Right renal pelvis (tissue), 4 donors: ENCODE measurements at places on chromosomes 5 and 9.

GRCh38 chr9:14314929-14315874, 1.3 kb upstream of the NFIB start:
- no peak for DNase-seq

DNA sequence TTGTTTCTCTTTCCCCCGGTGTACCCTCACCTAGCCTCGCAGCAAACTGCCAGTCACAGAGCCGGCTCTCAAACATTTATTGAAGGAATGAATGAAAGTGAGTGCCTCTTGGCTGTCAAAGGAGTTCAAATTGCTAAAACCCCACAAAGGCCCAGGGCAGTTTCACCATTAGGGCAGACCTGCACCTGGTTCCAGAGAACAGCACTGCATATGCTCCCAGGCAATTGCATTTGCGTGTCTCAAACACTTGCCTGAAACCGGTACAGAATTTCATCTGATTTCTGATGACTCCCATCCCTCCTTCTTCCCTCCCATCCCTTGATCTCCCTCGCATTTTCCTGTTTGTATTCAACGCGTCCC, 165.6 kb upstream of the ZNF462 start:
- DNase-seq, result no peak

- DNase-seq, result no peak
Observed at GRCh38 chr9:30713243-30713642, 1671.2 kb upstream of the ACO1 start.

DNA sequence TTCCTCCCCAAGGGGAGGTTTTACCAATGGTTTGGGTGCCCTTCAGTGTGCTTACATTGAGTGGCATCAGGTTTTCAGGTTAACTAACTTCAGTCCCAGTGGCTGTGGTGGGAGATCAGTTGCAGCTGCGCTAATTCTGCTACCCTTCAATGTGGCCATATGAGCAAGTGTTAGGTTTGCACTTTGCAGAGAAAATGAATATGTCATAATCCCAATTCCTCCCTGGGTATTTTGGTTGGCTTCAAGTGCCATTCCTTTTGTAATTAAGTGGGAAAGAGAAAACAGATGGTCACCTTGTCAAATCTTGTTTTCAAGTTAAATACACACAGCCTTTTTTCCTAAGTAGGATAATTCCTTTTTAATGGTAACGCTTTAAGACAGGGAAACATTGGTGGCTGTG, 236.2 kb downstream of the TLE4 start:
- DNase-seq, result no peak

DNA sequence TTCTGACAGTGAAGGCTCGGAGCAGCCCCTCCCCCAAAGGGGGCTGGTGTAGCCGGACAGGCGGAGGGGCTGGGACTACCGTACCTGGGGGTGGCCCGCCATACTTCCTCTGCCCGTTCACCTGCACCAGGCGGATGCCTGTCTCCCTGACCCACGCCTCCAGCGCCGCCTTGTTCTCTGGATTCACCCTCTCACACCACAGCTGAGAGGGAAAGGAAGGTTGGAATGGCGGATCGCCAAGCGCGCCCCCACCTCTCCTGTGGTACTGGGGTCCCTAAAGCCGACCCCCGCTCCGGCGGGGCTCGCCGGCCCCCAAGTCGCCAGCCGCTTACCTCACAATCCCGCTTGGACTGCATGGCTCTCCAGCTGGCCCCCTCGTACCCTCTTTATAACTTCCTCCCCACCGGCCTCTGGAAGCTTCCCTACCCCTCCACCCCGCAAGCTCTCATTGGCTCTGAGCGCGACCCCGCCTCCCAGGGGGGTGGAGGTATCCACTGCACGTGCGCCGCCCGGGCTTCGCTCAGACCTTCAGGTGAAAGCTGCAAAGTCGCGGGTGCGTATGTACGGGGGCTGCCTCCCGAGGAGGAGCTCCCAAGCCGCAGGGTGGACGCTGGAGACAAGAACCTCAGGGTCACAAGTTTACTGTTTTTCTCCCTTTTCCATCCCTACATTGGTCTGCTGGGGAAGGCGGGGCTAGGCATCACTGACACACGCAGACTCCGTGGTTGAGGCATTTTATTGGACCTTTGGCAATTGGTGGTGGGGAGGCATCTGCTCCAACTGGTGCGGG, at the start of gene DND1:
TSS of gene DND1 (minus strand) at position 390 of the 790 bp plus-strand sequence. CDS start at position 356, 34 bp downstream.
- DNase-seq, result no peak

GRCh38 chr9:114804505-114804904, 1.3 kb downstream of the TNFSF15 start:
- no peak for DNase-seq

GRCh38 chr5:55036477-55036876, 12.4 kb downstream of the GZMK start:
- no peak for DNase-seq

GRCh38 chr5:36894954-36895353, 18.4 kb downstream of the NIPBL start:
- no peak for DNase-seq

DNA sequence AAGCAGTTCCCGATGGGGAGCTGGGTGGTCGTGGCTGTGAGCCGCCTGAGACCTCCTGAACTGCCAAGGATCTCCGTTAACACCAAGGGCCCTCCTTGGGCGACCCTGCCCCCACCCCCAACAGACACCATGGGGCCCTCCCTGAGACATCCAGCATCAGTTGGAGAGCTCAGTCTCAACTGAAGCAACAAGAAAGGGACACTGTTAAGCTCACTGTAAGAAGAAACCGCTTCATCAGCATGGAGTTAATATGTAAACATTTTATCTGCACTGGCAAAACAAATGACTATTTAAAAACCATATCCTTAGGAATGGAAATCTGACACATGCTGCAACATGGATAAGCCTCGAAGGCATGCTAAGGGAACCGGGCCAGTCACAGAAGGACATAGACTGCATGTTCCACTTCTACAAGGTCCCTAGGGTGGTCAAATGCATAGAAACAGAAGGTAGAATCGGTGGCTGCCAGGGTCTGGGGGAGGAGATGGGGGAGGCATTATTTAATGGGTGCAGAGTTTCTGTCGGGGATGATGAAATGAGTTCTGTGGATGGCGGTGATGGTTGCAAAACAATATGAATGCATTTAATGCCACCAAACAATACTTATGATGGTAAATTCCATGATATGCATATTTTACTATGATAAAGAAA, 47.4 kb downstream of the ROR2 start:
- DNase-seq, result no peak

- DNase-seq, result no peak
Observed at GRCh38 chr5:41683181-41683580, 172.8 kb upstream of the PLCXD3 start.

DNA sequence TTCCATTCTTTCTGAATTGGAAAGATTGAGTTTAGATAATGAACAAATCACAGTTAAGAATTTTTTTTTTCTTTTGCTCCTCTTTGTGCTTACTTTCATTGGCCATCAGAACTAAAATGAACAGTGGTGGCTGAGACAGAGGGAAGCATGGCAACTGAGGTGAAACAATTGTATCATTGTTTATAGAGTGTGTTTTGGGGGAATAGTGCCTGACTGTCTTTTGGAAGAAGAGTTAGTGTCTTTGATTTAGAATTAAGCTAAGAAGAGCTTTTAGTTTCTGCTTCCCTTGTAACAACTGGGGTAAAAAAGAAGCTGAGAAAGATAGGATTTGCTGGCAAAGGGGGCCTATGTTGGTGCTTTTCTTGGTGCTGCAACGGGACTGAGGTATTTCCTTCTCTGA, 24.0 kb downstream of the HSD17B4 start:
- DNase-seq, result no peak

DNA sequence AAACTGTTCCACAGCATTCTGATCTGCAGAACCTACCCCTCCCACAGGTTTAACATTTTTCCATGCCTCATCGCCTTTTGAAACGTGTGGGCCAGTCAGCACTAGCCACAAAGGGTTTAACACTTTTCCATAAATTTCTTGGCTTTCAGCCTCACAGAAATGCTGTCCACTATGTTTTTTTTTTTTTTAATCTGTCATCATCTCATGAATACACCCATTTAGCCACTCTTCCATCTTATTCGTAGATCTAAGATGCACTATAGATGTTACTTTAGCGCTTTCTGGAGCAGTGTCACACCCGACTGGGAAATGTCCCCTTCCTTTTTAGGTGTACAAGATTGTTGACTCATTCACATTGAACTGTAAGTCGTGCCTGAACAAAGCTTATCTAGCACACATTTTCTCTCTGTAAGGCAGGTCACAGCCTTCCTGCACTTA, 62.3 kb downstream of the GCNT1 start:
- DNase-seq, result no peak

DNA sequence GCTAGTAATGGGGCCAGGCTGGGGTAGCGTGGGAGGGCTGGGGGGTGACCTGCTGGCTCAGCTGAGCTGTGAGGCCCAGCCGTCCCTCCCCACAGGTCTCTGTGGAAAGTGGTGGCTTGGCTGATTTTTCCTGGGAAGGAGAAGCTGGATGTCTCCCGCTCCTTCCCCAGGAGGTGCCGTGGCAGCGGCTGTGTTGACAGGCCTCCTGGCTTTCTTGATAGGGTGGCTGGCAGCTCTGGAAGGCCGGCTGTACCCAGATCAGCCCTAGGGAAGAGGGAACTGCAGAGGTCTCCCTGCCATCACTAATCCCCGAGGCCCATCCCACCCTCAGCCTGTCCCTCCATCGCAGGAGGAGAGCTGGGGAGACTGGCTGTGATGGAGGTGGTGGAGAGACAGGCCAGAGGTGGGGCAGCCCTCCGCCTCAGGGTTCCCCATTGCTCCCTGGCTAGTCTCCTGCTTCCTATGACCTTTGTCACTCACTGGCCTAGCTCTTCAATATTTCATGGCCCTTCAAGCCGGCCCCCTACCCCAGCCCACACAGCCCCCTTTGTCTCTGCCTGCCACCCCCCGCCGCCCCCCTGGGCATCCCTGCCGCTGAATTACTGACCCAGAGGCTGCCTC, 6.8 kb downstream of the CXXC5 start:
- DNase-seq, result no peak

DNA sequence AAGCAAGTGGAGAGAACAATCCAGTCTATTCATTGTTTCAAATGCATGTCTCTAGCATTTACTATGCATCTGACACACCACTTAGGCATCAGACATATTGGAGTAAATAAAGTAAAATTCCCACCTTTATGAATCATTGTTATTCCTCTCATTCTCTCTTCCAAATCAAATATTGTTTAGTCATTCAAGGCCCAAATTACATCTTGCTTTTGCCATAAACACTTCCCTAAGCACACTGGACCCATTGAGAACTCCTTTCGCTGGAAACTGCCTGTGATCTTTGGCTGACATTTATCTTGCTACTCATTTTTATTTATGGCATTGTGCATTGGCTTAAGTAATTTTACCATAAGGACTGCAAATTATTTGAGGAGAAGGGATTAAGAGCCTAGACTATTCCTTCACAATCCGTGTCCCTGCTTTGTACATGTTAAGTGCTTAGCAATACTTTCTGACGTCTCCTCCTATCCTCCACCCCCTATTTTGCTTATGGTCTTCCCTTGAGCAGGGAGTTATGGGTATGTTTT, 7.4 kb downstream of the C5orf46 start:
- no peak for DNase-seq

DNA sequence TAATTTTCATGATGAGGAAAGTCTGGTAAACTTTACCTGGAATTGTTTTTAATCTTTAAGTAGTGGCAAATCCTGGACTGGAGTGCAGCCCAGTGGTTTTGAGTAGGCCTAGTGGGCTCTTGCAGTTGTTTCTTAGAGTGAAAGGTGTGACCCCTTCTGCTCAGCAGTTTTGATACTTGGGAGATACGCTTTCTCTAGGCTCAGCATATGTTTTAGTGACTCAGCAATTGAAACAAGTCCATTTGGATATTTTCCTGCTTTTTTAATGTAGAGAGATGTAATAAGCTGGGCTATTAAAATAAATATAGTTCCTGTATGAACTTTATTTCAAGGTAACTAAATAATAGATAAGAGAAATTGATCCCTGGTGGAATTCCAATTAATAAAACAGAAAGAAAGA, 6.0 kb downstream of the POLR3G start:
- DNase-seq, result no peak

DNA sequence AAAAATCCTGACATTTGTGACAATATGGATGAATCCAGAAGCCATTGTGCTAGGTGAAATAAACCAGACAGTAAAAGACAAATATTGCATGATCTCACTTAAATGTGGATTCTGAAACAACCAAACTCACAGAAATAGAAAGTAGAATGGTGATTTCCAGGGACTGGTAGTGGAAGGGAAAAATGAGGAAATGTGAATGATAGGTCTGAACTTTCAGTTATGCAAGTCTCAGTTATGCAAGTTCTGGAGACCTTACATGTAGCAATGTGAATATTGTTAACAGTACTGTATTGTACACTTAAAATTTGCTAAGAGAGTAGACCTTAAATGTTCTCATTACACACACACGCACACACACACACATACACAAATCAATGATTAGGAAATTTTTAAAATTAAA, 84.9 kb downstream of the SLCO4C1 start:
- DNase-seq, result no peak

DNA sequence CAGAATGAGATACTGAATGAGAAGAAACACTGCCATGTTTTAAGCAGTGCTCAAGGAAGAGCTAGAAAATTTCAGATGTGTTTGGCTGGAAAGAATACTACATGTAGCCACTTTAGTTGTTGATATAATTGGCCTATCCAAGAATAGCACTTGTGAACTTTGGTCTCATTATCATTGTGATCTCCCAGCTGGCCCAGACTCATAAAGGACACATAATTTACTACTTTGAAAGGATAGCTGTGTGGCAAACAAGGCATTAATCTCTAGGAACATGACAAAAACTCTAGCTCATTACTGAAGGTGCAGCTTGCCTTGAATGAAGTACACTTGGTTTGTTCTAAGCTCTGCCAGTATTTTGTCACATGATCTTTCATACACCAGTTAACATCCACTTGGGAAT, 356.3 kb downstream of the CSNK1G3 start:
- DNase-seq, result no peak

GRCh38 chr5:160921423-160922285, 69.6 kb upstream of the ATP10B start:
- DNase-seq, result no peak

DNA sequence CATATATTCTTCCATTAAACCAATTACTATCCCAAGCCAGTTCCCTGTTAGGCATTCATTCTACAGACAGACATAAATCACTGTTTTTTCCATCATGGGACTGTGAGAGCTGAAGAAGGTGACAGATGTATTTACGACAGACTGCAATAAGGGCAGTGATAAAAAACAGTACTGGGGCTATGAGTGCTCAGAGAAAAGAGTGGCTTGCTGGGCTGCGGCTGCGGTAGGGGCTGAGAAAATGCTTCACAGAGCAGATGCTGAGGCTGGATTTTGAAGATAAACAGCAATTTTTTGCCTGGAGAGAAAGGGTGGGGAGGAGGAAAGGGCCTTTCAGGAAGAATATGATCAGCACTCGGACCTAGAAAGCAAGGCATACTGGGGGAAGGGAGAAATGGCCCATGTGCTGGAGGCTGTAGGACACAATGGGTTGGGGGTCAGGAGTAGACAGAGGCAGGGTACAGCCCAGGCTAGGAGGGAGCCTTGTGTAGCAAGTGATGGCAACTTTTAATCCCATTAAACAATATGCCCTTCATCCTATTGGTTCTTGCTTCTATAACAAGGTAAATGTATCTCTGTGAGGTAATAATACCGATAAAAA, 279.3 kb downstream of the ASTN2 start:
- no peak for DNase-seq

DNA sequence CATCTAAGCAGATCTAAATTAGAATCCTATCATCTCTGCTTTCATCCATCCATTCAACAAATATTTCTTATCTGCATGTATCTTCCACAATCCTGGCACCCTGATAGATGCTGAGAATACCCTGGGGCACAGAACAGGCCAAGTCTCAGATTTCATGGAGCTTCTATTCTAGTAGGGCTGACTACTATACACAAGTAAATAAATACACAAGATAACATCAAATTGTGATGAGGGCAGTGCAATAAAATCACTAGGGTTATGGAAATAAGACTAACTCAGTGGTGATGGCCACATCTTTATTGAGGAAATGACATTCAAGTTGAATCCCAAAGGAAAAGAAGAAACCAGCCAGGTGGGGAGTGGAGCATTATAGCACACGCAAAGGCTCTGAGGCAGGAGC, 138.4 kb upstream of the GLRA1 start:
- no peak for DNase-seq
